Naive thymus-derived CD8-positive, alpha-beta T cell (primary cell): ENCODE measurements at places on chromosomes 12 and 14. TPM values are rescaled to one million over a fixed set of nuclear protein-coding genes. Genes with fewer than 3 reads are reported as not detected.

- peaks cover 4% of the 10 kb centered on the region for H3K4me1 ChIP-seq
- no peak overlapping the region for H3K4me3 ChIP-seq
- H3K36me3 ChIP-seq: no peaks in the 10 kb centered on the region
- no peak overlapping the region for H3K27ac ChIP-seq
- no peaks in the 10 kb centered on the region for H3K27me3 ChIP-seq
Measured at GRCh38 chr14:93137864-93138263, 22.1 kb upstream of the ITPK1 start.

DNA sequence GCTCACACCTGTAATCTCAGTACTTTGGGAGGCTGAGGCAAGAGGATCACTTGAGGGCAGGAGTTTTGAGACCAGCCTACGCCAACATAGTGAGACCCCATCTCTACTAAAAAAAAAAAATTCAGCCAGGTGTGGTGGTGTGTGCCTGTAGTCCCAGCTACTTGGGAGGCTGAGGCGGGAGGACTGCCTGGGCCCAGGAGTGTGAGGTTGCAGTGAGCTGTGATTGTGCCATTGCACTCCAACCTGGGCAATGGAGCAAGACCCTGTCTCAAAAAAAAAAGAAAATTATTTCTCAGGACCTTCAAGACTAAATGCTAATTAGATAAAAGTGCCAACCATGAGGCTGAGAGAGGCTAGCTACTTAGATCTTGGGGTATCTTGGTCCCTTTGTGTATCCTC is 23.5 kb downstream of the OTUB2 start:
- DNase-seq: no peak
- H3K36me3 ChIP-seq: peaks cover 27% of the 10 kb centered on the region
- H3K27me3 ChIP-seq: no peaks in the 10 kb centered on the region
- H3K27ac ChIP-seq: no peak overlapping the region
- peaks cover 13% of the 10 kb centered on the region for H3K4me1 ChIP-seq

GRCh38 chr14:100389497-100390104 is 66.5 kb downstream of the SLC25A47 start:
- H3K4me1 ChIP-seq: peaks cover 24% of the 10 kb centered on the region
- no peaks in the 10 kb centered on the region for H3K27me3 ChIP-seq
- no peak overlapping the region for H3K4me3 ChIP-seq
- no peaks in the 10 kb centered on the region for H3K36me3 ChIP-seq
- no peak for DNase-seq

GRCh38 chr14:97408937-97409815 is 612.0 kb downstream of the VRK1 start:
- no peak overlapping the region for H3K27ac ChIP-seq
- no peaks in the 10 kb centered on the region for H3K36me3 ChIP-seq
- DNase-seq: no peak
- H3K4me3 ChIP-seq: peak overlapping the region; percentile 49
- peaks cover 13% of the 10 kb centered on the region for H3K27me3 ChIP-seq

- no peaks in the 10 kb centered on the region for H3K36me3 ChIP-seq
- H3K27me3 ChIP-seq: no peaks in the 10 kb centered on the region
- peak overlapping the region; percentile 70 for H3K27ac ChIP-seq
- H3K4me3 ChIP-seq: no peak overlapping the region
Measured at GRCh38 chr12:11970155-11970520, 100.6 kb upstream of the BCL2L14 start.

- H3K27me3 ChIP-seq: peaks cover 21% of the 10 kb centered on the region
- H3K4me3 ChIP-seq: no peak overlapping the region
- DNase-seq: no peak
- H3K27ac ChIP-seq: peak overlapping the region; percentile 11
- no peaks in the 10 kb centered on the region for H3K36me3 ChIP-seq
Measured at GRCh38 chr14:99615497-99616157, 11.6 kb upstream of the CCDC85C start.

Gene HSPA2
- 2.3 TPM for total RNA-seq

Gene OR6C68
- total RNA-seq: not detected

GRCh38 chr14:57987596-57988300 is 121.9 kb upstream of the SLC35F4 start:
- DNase-seq: no peak
- H3K4me3 ChIP-seq: no peak overlapping the region
- no peaks in the 10 kb centered on the region for H3K36me3 ChIP-seq
- H3K27me3 ChIP-seq: peaks cover 9% of the 10 kb centered on the region

DNA sequence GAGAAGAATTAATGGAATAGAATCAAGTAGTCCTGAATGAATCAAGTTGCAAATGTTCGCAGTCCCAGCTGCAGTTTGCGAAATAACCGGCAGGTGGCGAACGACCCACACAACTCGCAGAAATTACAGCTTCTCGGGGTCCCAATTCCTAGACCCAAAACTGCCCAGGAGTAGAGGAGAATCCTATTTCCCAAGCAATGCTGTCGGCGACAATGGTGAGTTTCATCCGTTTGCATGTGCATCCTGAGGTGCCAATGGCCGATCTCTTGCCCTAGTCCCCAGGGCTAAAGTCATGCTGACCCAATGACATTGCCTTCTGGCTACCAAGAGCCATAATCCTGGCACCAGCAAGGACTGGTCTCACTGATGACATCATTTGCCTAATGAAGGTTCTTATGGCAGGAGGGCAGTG is 8.5 kb upstream of the ASCL1 start:
- H3K4me3 ChIP-seq: no peak overlapping the region
- peaks cover 40% of the 10 kb centered on the region for H3K27me3 ChIP-seq

- DNase-seq: no peak
- peaks cover 69% of the 10 kb centered on the region for H3K4me1 ChIP-seq
- peaks cover 71% of the 10 kb centered on the region for H3K36me3 ChIP-seq
- H3K27ac ChIP-seq: peak overlapping the region; percentile 88
Measured at GRCh38 chr12:6330192-6330591, 11.7 kb downstream of the TNFRSF1A start.

Gene RASSF3
- 177 TPM for total RNA-seq

Gene DDN
- 0.14 TPM for total RNA-seq

Gene KLRC1
- 4.4 TPM for total RNA-seq

Gene RASAL1
- total RNA-seq: 0.44 TPM

GRCh38 chr12:32595251-32595650 is 83.8 kb upstream of the DNM1L start:
- H3K27ac ChIP-seq: no peak overlapping the region
- DNase-seq: no peak
- H3K36me3 ChIP-seq: no peaks in the 10 kb centered on the region
- H3K4me3 ChIP-seq: no peak overlapping the region
- no peaks in the 10 kb centered on the region for H3K4me1 ChIP-seq
- H3K27me3 ChIP-seq: no peaks in the 10 kb centered on the region

DNA sequence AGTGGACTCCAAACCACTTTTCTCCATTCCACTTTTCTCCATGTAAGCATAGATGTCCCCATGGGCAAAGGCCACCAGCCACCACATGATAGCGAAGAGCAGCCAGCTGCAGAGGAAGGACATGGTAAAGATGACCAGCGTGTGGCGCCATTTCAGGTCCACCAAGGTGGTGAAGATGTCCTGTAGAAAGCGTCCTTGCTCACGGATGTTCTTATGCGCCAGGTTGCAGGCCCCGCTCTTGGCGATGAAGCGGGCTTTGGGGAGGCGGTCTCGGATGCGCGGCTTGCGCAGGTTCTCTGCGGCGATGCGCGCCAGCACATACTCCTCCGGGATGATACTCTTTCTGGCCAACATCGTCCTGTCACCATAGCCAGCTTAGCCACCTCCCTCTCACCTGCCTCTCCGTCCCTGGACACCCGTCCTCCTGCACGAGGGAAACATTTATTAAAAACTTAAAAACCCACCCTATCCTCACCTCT is 1.2 kb downstream of the KCNJ8 start:
- DNase-seq: no peak
- peak overlapping the region; percentile 63 for H3K27ac ChIP-seq
- H3K27me3 ChIP-seq: peaks cover 26% of the 10 kb centered on the region
- no peaks in the 10 kb centered on the region for H3K36me3 ChIP-seq

DNA sequence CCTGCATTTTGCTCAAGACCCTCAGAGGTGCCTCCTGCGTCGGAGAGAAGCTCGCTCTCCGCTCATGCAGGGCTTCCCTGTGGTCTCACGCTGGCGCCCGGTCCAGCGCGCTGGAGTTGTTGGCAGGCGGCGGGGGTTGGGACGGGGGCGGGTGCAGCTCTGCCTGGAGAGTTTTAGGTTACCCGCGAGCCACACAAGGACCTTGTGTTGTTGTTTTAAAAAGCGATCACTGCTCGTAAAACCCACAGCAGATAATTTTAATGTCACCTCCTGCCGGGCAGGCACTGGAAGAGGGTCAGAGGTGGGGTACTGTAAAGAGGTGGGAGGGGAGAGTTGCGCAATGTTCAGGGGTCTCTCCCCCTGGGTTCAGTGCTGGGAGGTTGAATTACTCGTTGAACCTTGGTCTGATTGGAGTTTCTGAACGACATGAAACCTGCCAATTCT is 850 bp downstream of the SMOC1 start:
- H3K27ac ChIP-seq: no peak overlapping the region
- DNase-seq: no peak
- H3K36me3 ChIP-seq: no peaks in the 10 kb centered on the region
- H3K27me3 ChIP-seq: peaks cover 28% of the 10 kb centered on the region
- no peak overlapping the region for H3K4me3 ChIP-seq

DNA sequence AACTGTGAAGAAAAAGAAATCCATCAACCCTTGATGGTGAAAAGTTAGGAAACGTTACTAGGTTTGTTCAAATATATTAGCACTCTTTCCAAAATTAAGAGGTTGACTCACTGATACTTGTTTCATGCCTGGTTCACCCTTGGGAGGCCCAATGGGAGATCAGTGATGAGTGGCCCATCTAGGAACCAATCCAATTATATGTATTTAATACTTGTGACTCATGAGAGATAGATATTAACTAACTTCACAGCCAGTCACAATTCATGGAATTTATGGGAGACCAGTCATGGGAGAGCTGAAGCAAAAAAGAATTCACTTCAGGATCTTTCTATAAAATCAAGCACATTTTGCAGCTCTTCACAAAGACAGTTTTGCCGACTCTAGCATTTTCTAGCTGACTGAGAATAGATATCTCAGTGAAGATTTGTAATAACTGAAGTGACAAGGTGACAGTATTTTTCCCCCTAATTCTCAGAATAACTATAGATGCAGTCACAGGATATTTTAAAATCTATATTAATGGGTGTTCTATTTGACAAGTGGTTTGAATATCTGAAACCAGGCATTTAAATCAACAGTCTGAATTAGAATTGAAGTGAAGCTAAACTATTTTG is 230.2 kb downstream of the EPS8 start:
- H3K27me3 ChIP-seq: no peaks in the 10 kb centered on the region
- DNase-seq: no peak
- H3K36me3 ChIP-seq: peaks cover 5% of the 10 kb centered on the region

Gene MOK
- total RNA-seq: 2.6 TPM

DNA sequence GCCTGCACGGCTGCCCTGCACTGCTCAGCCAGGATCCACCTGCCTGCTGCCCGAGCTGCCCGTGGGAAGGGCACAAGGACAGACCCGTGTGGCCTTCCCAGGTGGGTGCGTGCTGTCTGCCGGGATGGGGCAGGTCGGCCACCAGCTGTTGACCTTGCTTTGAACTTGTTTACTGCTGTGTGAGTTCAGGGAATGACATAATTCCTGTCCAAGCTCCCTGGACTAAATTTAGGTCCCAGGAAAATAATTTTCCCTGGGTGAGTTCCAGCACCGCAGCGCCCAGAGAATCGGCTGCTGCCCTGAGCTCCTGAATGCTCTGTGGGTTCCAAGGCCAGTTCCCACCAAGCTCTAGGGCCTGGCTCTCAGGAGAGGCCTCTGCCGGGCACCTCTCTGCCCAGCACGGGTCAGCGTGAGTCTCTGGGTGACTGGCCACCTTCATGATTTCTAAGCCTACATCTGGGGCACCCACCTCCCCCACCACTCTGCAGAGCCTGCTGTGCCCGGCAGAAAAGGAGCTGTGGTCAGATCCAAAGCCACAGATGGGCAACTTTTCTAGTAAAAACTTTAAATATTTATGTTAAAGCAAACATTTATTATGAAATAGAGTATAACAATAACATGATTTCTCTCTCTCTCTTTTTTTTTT is 27.2 kb upstream of the MLXIP start:
- no peak overlapping the region for H3K27ac ChIP-seq
- no peaks in the 10 kb centered on the region for H3K27me3 ChIP-seq
- peaks cover 5% of the 10 kb centered on the region for H3K36me3 ChIP-seq
- no peak overlapping the region for H3K4me3 ChIP-seq
- H3K4me1 ChIP-seq: peaks cover 7% of the 10 kb centered on the region

Gene CTSG
- total RNA-seq: not detected

Gene CLEC6A
- not detected for total RNA-seq

GRCh38 chr12:8866429-8866828 is 44.0 kb downstream of the A2ML1 start:
- H3K36me3 ChIP-seq: no peaks in the 10 kb centered on the region
- no peak for DNase-seq
- no peak overlapping the region for H3K27ac ChIP-seq
- H3K27me3 ChIP-seq: peaks cover 4% of the 10 kb centered on the region
- H3K4me1 ChIP-seq: no peaks in the 10 kb centered on the region
- H3K4me3 ChIP-seq: no peak overlapping the region

GRCh38 chr14:55722054-55722453 is 142.0 kb downstream of the KTN1 start:
- H3K4me3 ChIP-seq: no peak overlapping the region
- no peaks in the 10 kb centered on the region for H3K36me3 ChIP-seq
- no peak overlapping the region for H3K27ac ChIP-seq
- no peaks in the 10 kb centered on the region for H3K4me1 ChIP-seq

Gene SNW1
- total RNA-seq: 108 TPM

- H3K4me3 ChIP-seq: no peak overlapping the region
- no peak overlapping the region for H3K27ac ChIP-seq
- no peaks in the 10 kb centered on the region for H3K36me3 ChIP-seq
- peaks cover 59% of the 10 kb centered on the region for H3K27me3 ChIP-seq
Measured at GRCh38 chr12:57623811-57624390, 9.1 kb downstream of the B4GALNT1 start.

Gene KRT80
- not detected for total RNA-seq

DNA sequence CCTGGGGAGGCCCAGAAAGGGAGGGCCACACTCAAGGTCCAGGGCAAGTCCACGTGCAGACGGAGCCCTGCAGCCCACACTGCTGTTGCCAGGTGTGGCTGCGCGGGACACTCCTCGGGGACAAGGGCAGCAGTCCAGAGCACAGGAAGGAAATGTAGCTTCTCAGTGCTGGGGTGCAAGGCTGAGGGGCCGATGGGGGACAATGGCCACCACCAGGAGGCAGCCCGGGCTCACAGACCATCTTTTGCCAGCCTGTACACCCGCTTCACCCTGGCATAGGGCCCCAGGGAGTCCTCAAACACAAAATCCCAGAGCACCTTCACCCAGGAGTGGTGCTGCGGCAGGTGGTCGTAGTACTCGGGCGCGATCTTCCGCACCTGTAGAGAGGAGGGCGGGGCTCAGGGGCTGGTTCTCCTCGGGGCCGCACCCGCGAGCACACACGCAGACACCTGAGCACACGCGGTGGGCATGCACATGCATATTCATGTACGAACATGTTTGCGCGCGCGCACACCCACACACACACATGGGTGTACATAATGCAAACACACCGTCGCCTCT is 12.8 kb downstream of the DEGS2 start:
- peaks cover 46% of the 10 kb centered on the region for H3K4me1 ChIP-seq
- no peaks in the 10 kb centered on the region for H3K36me3 ChIP-seq
- DNase-seq: no peak
- peak overlapping the region; percentile 83 for H3K4me3 ChIP-seq
- H3K27ac ChIP-seq: peak overlapping the region; percentile 90
